Naive thymus-derived CD8-positive, alpha-beta T cell (primary cell): ENCODE measurements at places on chromosomes 1 and 21.

GRCh38 chr1:78168306-78168705, 122.5 kb downstream of the GIPC2 start:
- DNase-seq: no peak

GRCh38 chr21:42304556-42305454, 10.4 kb downstream of the TFF3 start:
- DNase-seq: no peak

DNA sequence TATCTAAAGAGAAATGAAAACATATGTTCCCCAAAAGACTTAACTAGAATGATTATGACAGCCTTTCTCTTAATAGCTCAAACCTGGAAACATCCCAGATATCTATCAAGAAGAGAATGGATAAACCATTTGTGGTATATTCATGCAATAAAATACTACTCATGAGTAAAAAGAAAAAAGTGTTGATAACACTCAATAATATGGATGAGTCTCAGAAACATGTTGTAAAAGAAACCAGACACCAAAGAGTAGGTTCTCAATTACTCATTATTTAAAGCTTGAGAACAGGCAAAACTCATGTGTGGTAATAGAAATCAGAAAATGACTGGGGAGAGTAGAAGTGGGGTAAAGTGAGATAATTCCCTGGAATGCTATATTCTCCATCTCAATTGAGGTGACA, 154.1 kb downstream of the PHTF1 start:
- no peak for DNase-seq

DNA sequence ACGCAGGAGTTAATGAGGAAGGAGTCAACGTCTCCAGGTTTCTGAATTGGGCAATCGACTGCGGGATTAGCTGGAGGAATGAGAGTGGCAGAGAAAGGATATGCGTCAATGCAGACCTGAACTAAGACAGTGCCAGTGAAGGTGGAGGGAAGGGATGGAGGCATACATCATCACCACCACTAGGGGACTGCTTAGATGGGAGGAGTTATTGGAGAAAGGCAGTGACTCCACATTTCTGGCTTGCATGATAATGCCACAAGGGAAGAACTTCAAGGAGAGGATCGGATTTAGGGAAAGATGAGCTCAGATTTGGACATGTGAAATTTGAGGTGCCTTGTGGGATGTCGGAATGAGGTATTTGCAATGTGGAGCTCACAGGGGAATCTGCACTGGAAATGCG, 17.5 kb downstream of the VASH2 start:
- DNase-seq: no peak

- no peak for DNase-seq
Observed at GRCh38 chr1:239417986-239418640, 31.7 kb downstream of the CHRM3 start.

GRCh38 chr1:227395426-227396028, 77.2 kb upstream of the CDC42BPA start:
- no peak for DNase-seq

DNA sequence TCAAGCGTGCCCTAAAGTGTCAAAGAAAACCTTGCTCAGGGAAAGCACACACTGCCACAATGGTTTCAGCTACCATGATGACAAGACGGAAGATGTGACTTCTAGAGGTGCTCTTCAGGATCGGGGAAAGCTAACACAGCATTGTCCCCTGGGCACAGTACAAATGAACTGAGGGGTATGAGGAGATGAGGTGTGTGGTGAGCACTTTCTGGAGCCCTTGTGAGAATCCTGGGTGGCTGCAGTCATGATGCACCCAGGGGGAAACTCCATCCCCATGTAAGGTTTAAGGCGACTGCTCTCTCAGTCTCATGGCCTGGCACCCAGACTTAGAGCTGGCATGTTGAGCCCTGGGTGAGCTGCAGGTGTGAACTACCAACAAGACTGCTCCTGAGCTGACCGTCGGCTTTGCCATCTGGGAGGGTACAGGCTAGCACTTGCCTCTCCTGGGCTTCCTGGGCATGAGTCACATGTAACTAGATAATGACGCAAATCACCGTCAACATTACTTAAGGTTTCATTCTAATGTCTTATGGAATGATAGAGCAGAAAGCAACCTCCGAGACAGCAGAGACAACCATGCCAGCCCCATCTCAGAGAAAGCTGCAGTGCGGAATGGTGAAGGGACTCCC, 144.6 kb downstream of the CLIC6 start:
- DNase-seq: no peak

DNA sequence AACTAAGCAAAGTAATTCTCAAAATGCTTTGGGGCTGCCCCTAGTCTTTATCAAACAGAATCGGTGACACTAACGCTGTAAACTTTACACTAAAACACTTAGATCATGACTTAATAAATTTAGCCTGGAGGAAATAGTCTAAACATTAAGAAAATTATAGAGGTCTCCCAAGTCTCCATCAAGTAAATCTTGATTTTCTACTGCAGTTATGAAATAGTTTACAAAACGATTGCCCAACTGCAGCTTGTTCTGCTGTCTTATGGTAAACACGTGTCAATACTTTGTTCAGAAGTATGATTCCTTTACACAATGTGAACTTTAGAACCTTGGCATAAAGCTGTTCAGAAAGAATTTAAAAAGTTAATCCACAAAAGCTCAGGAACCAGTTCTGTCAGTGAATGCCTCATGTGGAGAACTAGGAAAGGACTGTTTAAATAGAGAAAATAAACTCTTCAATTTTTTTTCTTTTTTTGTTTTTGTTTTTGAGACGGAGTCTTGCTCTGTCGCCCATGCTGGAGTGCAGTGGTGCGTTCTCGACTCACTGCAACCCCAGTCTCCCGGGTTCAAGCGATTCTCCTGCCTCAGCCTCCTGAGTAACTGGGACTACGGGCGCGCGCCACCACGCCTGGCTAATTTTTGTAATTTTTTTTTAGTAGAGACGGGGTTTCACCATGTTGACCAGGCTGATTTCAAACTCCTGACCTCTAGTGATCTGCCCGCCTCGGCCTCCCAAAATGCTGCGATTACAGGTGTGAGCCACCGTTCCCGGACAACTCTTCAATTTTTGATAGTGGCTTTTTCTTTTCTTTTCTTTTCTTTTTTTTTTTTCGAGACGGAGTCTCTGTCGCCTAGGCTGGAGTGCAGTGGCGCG, 1.6 kb downstream of the DDI2 start:
- no peak for DNase-seq

DNA sequence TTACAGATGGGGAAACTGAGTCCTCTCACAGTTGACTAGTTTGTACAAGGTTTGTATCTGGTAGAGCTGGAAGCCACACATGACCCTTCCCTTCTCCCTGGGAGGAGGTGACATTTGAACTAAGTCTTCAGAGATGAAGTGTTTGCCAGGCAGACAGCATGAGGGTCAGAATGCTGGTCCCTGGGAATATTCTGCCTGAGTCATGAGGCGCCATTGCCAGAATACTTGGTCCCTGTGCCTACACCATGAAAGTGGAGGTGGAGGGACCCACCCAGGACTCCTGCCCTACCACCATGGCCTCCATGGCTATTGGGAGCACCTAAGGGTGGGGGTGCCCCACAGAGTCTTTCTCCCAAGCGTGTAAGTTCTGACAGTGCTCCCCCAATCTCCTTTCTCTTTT, 7.0 kb downstream of the RPS6KA1 start:
- DNase-seq: no peak

GRCh38 chr21:20883408-20883800, 114.8 kb upstream of the NCAM2 start:
- no peak for DNase-seq
